ENCODE measurements at places on chromosomes 6 and 20.

DNA sequence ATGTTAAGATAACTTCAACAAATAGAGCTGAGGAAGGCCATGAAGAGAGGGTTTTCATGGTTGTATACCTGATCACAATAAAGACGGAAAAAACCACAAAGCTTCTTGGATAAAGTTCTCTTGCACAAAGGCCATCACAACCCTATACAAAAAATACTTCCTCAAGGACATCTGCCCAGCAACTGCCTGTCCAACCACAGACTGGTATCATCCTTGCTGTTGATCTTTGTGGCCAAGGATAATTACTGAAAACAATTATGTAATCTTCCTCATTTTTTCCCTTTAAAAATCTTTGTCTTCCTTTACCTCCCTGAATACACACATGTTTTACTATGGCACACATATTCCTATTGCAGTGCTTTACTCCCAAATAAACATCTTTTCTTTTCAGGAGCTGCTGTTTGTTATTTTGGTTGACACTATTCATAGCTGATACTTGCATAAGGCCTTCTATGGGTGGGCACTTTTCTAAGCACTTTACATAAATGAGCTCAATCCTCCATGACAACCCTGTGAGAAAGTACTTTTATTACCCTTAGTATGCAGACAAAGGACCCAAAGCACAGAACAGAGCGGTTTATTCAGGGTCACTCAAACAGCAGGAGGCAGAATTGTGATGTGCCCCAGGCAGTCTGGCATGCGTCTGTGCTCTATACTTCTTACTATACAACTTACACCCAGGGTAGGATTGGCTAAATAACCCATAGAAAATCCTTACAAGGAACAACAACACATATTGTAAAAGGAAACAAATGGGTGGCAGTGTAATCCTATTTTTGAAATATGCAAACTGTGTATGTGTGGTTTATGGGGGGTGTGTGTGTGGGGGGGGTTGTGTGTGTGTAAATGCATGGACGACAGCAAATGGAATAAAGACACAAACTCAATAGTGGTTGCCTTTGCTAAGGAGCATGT is 35.1 kb downstream of the SNRNP48 start:
- no peak for DNase-seq

DNA sequence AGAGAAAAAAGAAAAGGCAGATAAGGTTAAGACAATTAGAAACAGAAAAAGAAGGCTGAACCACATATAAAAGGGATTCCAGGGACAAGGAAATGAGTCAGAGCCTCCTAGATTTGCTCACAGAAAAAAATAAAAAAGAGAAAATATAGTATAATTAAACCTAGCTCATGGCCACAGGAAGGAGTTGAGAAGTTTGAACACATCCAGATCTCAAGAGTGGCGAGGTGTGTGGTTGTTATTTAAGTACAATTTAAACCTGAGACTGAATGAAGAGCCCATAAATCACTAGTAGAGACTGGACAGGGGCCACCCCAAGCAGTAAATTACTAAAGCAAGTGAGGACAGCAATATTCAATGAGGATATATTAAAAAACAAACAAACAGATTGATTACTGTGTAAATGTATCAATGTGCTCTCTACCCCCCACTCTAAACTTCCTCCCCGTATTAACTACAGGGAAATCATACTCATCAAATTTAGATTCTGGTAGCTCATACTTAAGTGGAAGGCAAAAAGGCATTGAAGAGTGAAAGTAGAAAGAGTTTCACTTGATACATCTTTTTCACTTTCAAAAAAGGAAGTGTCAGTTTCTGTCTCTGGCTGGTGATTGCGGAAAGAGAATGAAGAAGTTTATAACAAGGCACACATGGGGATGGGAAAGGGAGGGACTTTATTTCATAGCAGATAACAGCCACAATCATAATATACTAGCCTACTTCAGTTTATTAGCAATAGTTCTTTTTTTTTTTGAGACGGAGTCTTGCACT is 49.3 kb upstream of the SCAF8 start:
- no peak for DNase-seq

DNA sequence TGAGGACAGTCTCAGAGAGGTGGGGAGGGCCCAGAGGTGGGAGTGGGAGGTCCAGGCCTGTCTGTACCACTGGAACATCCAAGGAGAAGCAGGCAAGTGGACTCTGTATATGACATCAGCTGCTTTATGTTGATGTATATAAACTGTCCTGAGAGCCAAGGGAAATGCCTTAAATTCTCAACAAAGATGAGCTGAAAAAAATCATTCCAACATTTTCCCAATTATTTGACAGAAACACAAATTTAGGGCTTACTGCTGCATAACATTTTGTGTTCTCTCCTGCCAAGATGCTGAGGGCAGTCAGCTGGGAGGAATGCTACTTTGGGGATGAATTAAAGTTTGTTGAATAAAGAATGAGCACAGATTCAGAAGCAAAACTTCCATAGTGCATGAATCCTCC is 52.8 kb downstream of the FOXC1 start:
- DNase-seq, result no peak

DNA sequence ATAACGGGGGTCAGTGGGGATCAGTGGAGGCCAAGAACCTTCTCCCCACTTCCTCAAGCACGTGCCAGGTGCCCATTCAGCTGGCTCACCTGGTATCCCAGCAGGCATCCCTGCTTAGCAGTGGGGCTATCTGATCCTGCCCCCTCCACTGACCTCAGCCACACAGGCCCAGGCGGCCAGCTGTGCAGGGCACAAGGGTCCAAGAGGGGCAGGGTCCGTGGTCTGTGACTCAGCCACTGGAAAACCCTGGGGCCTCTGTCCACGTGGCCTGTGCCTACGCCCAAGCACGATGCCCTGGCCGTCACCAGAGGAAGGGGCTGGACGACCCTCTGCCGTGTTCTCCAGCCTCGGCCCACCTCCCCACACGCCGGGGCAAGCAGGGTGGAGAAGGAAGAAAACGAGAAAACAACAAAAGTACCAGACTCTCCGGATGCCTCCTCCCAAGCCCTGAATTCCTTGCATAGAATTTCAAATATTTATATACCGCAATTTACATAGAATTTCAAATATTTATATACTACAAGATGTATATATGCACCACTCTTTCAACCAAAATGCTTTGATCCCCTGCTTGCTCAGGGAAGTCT is 12.1 kb downstream of the PXDC1 start:
- no peak for DNase-seq

DNA sequence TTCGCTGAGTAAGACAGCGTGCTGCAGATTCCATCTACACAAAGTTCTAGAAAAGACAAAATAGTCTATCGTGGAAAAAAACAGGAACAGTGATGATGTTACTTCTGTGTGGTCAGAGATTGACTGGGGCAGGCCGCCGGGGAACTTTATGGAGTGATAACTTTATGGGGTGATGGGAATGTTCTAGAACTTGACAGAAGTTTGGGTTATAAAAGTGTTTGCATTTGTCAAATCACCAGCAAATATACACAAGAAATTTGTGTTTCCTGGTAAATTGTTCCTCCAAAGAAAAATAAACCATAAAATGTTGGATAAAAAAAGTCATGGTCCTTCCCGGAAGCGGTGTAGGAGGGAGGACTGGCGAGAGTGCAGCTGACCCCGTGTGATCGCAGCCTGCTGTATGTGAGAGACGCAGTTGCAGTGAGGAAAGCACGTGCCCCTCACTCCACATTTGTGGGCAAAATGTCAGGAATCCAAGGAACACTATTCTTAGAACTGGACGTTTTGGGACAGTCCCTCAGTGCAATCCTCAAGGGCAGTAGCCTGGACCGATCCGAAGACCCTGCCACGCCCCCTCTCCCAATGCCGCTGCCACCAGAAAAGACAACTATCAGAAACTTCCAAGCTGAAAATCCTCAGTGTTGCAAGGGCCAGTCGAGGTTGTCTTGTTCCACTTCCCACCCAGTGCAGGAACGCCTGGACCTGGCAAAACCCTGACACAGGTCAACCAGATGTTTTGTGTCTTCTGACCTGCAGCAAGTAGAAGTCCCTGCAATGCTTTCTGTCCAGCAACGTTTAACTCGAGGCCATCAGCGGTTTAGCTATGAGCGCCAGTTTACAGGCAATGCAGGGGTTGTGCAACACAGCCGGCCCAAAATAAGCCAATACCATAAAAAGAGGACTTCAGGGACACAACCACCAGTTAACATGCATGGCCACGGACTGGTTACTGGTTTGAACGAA is 80.5 kb upstream of the QKI start:
- no peak for DNase-seq
